Activated CD8-positive, alpha-beta T cell treated with anti-CD3 and anti-CD28 coated beads, Interleukin-2, amount 10 ng/mL, durations not matched to agents 7 days and 5 days (primary cell): ENCODE measurements at places on chromosomes 13 and 19. TPM values are rescaled to one million over a fixed set of nuclear protein-coding genes. Genes with fewer than 3 reads are reported as not detected.
A peak's percentile ranks its signal among the peaks of the same experiment; 100 is the strongest.

Gene CABP5
- total RNA-seq, result not detected

Gene AZU1
- total RNA-seq, result not detected

- DNase-seq, result no peak
Observed at GRCh38 chr19:29371251-29372090, 154.3 kb upstream of the VSTM2B start.

- no peak for DNase-seq
Observed at GRCh38 chr19:7736148-7736547, 4.2 kb upstream of the CLEC4G start.

- DNase-seq, result no peak
Observed at GRCh38 chr13:101942535-101943157, 459.2 kb downstream of the FGF14 start.

DNA sequence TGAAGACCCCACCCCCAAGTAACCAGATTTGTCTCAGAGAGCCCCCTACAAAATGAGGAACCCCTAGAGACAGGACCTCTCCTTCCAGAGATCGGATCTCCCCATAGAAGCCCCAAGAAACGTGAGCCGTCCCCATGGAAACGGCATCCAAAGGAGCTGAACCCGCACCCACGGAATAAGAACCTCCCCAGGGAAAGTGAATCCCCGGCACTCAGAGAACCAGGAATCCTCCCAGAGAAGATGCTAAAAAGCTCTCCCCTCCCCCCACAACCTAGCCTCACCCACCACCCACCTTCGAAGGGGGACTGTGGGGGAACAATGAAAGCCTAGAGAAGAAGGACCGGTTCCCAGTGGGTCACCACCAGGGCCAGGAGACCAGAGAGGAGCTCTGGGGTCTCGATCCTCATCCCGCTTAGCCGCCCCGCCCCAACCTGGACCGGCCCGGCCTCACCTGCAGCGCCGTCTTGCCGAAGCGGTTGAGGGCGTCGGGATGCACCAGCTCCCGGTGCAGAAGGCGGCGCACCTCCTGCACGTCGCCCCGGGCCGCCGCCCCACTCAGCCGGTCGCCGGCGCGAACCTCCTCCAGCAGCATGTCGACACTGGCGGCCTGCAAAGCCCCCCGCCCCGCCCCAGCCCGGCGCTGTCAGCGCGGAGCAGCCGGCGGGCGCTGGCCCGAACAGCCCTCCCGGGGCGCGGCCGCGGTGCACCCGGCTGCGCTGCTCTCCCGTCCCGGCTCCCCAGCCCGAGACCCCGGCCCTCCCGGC lies 535 bp downstream of the CDKN2D start:
- peak; percentile 72 for DNase-seq

DNA sequence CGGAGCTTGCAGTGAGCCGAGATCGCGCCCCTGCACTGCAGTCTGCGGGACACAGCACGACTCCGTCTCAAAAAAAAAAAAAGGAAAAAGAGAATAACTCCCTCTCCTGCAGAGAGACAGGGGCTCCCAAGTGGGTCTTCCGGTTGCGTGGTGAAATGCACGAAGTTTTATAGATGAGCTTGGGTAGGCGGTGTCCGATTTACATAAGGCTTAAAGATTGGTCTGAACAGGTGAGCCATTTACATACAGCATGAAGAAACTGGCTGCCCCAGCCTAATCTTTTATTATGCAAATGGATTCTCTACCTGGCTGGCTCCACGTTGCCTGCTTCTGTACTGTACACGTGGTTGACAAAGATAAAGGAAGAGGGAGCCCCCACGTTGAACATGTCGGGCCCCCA lies 19.5 kb downstream of the ADGRE2 start:
- DNase-seq, result no peak

DNA sequence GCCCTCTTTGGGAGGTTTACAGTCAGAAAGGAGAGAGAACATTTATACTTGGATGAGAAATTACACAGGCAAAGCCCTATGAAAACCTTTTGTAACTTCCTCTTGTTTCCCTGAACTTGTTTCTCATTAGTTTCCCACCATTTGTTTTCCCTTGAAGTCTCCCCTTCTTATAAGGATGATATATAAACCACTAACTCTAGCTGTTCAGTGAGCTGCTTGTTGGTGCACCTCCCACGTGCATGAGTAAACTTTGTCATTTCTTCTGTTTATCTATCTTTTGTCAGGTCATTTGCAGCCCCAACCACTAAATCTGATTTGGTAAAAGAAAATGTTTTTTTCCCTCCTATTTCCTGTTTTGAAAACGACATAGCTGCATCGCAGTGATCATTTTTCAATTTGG lies 919.9 kb downstream of the SLITRK1 start:
- DNase-seq, result no peak

- no peak for DNase-seq
Observed at GRCh38 chr13:46515803-46516202, 37.2 kb upstream of the LRCH1 start.

- no peak for DNase-seq
Observed at GRCh38 chr13:66301006-66301405, 929.1 kb downstream of the PCDH9 start.

DNA sequence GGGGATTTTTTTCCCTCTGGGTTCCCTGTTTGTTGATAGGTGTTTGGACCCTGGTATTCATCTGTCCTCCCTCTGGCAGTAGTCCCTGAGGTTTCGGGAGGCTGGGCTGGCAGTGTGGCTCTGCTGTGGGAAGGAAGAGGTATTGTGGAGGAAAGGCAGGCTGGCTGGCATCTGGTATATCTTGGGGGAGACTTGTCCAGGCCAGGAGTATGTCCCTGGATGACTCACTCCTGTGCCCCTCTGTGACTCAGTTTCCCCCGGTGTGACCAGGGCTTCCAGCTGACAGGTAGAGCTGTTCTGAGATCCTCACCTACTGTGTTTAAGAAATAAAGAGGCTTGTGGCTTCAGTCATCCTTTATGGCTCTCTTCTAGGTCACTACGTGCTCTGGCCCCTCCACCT lies 14.2 kb upstream of the ZNF492 start:
- no peak for DNase-seq

DNA sequence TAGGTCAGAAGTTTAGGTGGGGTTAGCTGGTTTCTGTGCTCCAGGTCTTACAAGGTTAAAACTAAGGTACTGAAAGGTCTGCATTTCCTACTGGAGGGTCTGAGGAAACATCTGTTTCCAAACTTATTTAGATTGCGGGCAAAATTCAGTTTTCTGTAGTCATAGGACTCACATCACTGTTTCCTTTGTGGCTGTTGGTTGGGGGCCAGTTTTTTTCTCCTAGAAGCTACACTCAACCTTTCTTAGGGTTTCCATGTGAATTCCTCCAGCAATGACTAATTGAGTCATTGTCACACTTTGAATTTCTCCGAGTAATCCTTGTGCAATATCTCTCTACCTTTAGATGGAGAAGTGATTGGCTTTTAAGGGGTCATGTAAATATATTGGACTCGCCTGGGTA lies 773.4 kb upstream of the SLITRK1 start:
- no peak for DNase-seq

- DNase-seq, result no peak
Observed at GRCh38 chr19:9427941-9428340, 7.4 kb downstream of the ZNF266 start.

DNA sequence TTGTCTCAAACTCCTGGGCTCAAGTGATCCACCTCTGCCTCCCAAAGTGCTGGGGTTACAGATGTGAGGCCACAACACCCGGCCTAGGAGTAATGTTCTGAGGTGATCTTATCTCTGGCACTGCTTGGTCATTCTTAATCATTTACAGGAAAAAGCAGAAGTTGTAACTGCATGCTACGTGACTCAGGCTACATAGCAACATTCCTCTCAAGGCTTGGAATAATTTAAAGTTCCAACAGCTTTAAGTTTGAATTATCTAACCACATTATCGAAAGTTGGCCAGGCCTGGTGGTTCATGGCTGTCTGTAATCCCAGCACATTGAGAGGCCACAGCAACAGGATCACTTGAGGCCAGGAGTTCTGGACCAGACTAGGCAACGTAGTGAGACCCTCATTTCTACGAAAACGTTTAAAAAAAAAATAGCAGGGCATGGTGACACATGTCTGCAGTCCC lies 3.9 kb upstream of the B9D2 start:
- DNase-seq, result no peak
